T-helper 17 cell (primary cell): ENCODE measurements at places on chromosomes 2 and 18.

GRCh38 chr2:26139269-26140183 lies 33.4 kb upstream of the GAREM2 start:
- DNase-seq = no peak

DNA sequence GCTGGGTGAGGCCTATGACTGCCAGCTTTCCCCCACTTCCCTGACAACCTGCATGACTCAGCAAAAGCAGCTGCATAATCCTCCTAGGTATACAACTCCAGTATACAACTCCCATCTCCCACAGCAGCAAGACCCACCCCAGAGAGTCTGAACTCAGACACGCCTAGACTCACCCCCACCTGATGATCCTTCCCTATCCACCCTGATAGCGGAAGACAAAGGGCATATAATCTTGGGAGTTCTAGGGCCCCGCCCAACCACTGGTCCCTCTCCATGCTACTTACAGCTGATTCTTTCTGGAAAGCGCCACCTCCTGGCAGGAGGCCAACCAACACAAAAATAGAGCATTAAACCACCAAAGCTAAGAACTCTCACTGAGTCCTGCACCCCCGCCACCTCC lies 296.5 kb downstream of the DCC start:
- DNase-seq = no peak

DNA sequence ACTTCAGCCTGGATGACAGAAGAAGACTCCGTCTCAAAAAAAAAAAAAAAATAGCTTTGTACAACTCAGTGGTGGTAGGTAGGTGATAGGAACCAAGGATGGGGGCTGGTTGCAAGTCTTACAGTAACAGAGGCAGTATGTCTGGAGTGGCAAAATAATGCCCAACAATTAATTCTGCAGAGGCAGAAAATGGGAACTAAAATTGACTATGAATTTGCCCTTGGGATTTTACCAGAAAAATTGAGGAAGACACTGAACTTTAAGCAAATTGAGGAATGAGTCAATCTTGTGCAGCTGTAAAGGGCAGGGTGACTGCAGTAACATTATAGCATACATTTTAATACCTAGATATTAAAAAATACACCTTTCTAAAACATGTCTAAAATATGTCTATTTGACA lies 292.1 kb upstream of the FBXO11 start:
- no peak for DNase-seq

GRCh38 chr2:200376513-200377354 lies 70.2 kb downstream of the SPATS2L start:
- DNase-seq = no peak

GRCh38 chr2:235614900-235615712 lies 121.3 kb downstream of the AGAP1 start:
- DNase-seq = no peak

GRCh38 chr2:163665051-163665450 lies 70.8 kb downstream of the FIGN start:
- no peak for DNase-seq

GRCh38 chr2:3470166-3470651 lies 49.1 kb downstream of the ADI1 start:
- no peak for DNase-seq

- no peak for DNase-seq
Observed at GRCh38 chr2:71517851-71518250, 64.5 kb downstream of the DYSF start.

DNA sequence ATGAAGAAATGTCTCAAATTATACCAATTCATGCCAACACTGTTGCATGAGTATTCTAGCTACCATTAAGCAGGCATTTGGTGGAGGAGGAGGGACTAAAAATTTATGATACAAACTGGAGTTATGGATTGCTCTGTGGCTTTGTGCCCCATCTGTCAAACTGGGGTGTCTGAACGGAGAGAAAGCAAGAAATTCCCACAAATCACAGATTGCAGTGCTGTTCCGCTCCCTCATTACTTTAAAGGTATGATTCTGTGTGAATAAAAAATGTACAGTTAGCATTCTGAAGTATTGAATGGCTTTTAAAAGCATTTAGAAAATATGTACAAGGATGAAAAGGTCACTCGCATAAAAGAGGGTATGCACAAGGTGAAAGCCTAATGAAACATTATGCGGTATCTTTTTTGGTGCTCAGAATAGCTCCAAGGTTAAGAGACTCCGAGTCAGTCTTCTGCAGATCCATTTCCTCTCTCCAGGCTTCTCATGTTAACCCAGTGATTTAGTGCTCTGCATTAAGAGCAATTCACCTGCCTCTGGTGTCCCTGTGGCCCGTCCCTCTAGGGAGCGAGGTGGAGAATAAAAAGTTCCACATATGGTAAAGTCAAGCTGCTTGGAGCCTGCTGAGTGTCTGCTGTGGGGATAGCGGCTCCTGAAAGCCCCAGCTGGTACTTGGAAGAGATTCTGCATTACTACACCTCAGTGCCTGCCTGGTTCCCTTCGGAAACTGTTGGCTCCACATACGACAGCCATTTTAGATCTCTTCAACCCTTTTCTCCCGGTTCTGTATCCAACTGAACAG lies 184.2 kb downstream of the ZNF521 start:
- no peak for DNase-seq

- DNase-seq = no peak
Observed at GRCh38 chr18:30376515-30376914, 666.0 kb downstream of the DSC3 start.
